ENCODE measurements at places on chromosomes 6 and 20.
A peak's percentile ranks its signal among the peaks of the same experiment; 100 is the strongest.

GRCh38 chr6:15132854-15133670 is 112.8 kb upstream of the JARID2 start:
- DNase-seq, result peak; percentile 75

- no peak for DNase-seq
Observed at GRCh38 chr20:54108326-54108642, 37.9 kb upstream of the BCAS1 start.

DNA sequence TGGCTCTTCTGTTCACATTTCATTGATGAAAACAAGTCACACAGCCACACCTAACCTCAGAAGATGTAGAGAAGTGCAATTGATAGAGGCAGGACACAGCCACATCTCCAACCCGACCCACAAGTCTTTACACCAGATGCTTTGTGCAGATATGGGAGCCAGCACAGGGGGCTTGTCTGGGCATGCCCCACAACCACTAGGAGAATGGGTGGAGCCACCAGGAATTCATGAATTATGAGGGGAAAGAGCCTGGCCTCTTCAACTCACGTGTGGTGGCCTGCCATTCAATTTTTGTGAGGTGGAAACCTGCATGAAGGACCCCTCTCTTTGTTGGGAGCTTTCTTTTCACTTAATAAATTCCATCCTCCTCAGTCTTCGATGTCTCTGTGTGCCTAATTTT is 79.1 kb downstream of the OGFRL1 start:
- DNase-seq, result no peak

- DNase-seq, result no peak
Observed at GRCh38 chr20:41719151-41719550, 101.0 kb upstream of the CHD6 start.

- no peak for DNase-seq
Observed at GRCh38 chr20:61881416-61881815, 184.3 kb downstream of the TAF4 start.

DNA sequence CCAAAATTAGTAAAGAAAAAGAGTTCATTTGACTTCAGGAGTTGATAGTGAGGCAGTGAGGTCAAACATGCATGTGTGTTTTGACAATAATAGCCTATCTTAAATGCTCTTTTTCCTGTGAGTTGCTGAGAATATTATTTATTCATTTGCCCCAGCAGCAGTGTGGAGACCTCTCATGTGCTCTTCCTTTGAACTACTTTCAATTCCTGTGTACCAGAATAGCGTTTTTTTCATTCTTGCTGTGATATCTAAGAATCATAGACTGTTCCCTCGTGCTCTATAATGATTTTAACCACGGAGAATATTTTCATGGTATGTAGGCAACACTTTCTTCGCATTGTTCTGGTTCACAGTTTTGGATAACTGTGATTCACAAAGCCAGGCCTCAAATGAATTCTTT is 5.2 kb downstream of the CDYL start:
- DNase-seq, result no peak

- no peak for DNase-seq
Observed at GRCh38 chr6:153123801-153124200, 7.3 kb downstream of the RGS17 start.

- DNase-seq, result no peak
Observed at GRCh38 chr6:130831607-130832006, 4.4 kb downstream of the SMLR1 start.

DNA sequence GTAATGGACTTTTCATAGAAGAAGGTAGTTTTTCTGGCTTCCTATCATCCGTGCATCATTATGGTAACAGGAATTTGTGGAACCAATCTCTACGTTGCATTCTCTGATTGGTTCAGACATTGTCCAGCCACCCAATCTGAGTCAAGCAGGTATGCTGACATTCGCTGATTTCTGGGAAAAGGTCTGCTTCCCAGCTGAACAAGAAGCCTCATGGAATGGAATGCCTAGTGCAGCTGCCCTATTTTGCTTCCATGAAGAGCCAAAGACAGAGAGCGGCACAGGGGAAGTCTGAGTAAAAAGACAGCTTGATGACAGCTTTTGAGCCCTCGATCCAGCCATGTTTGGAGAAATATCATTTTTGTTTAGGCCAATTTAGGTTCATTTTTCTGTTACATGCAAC is 38.5 kb upstream of the TXLNB start:
- DNase-seq, result no peak

DNA sequence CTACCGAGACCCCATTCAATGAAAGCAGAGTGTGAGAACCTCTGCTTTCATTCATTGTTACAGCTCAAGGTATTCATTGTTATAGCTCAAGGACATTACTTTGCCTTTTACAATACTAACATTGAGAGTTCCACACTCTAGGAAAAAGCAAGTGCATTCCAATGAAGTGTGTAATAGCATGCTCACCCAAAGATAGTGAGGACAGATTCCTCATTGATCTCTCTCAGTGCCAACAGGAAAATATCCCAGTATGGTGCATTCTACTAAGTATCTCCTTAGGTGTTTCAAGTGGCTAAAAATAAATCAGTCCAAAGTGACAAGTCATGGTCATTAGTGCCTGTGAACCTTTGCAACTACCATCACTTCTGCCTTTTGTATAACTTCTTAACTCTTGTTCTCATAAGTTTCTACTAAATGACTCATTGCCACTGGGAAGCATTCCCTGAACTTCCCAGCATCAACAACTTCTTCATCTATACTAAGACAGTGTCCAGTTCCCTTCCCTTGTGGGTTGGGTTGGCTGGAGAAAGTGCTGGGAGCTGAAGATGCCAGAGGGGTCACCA is 140.7 kb upstream of the STXBP5 start:
- peak; percentile 8 for DNase-seq

DNA sequence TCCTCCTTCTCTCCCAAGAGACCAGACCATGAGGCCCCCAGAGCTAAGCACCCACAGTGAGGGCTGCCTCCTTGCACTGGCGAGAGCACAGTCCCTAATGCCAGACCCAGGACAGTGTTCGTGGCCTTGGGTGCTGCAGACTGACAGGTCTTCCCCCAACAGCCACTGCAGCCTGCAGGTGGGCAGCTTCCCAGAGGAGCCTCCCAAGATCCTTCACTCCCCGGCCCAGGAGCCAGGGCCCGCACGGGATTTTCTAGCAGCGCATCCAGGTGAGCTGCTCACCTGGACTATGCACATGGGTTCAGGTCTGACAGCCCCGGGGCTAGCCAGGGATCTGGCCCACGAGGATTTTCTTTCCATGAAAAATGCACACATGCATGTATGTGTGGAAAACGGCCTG is 41.7 kb downstream of the SUMO4 start:
- no peak for DNase-seq

DNA sequence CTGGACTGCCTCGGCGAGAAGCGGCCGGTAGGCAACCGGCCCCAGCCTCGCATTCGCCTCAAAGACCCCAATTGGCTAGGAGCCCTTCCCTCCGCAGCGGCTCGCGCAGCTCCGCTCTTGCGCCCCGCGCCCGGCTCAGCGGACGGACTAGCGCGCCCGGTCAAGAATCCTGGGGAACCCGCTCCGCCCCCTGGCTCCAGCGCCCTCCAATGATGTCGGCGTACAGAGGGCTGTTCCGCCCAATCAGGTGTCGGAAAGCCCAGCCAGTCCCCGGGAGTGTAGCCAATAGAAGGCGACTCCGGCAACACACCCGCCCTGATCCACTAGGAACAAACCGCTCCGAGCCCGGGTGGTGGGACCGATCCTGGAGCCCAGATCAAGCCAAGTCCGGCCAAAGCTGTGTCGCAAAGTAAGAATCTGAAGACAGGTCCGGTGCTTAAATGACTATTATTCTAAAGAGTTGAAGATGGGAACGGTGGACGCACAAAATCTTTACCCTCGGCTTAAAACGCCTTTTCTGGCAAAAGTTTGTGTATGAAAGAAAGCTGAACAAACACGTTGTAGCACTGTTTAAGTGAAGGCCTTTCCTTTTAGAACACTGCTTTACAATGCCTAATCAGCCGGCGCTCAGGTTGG is 132.2 kb downstream of the OGFRL1 start:
- peak; percentile 75 for DNase-seq

DNA sequence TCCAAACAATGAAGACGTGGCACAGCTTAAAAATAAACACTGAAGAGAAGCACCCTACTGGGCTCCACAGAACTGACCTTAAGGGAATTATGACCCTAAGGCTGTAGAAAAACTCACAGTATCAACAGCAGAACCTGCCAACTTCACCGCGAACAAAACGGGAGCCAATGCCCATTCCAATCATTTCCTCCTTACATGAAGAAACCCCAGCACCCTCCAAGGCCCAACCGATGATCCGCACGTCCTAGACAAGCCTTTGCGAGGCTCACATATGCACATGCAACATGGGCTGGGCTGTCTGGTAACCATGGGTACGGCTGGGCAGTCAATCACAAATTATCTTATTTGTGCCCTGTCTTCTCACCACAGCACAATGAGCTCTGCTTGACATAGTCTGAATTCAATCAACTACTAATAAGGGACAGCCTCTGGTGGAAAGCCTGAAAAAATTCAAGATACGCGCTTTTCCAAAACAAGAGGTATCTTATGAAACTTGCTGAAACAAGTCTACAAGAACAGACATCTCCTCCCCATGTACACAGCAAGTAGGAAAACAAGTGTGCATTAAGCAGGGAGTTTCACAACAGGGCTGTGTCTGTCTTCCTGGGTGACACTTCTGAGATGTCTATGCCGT is 1.7 kb downstream of the DIDO1 start:
- DNase-seq, result no peak

DNA sequence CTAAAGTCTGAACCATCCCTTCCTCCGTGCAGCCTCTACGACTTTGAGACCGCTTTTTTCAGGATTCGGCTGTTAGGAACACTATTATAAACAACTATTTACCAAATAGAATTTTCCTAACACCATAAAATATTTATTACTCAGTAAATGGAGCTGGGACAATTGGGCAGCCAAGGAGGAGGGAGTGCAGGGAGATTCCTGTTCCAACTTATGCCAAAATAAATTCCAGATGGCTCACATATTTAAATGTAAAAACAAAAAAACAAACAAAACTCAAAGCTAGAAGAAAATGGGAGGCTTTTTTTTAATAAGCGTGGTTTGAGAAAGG is 48.1 kb downstream of the TCP11 start:
- no peak for DNase-seq

- DNase-seq, result no peak
Observed at GRCh38 chr6:169961772-169962561, 210.5 kb downstream of the ERMARD start.

DNA sequence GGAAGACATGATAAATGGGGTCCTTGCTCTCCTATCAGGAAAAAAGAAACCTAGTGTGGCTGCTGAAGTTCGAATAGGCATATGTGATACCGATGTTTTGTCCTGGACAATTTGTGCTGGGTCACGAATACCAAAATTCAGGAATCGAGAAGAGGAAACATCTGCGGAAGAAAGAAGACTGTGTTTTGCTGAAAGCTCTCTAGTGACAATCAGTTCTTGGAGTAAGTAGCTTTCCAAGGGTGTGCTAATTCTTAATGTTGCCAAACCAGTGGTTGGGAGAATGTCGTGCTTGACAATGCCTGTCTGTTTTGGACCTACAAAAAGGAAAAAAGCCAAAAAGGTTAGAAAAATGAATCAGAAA is 956.1 kb downstream of the PHF3 start:
- no peak for DNase-seq

- DNase-seq, result no peak
Observed at GRCh38 chr6:126842769-126843168, 275.7 kb upstream of the RSPO3 start.

GRCh38 chr6:26234421-26235301 is 130.3 kb upstream of the BTN3A2 start:
- no peak for DNase-seq

DNA sequence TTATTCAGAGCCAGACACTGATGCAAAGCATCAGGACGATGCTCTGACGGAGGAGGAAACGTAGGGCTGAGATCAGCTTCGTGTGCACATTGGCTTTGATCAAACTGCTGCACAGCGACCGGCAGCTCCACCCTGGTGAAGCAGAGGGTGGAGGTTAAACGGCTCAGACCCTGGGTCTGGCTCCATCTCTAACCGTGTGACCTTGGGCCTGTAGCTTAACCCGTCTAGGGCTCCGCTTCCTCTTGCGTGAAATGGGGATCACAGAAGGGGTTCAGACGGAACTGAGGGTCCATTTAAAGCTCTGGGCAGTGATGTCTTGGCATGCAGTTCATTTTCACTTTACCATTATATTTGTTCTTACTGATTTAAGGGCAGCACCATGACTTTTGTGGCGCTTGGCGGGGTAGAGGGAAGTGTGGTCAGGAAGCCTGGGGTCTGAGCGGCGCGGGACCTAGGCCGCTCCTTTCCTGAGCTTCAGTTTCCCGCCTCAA is 644 bp downstream of the RBL1 start:
- DNase-seq, result no peak

- DNase-seq, result no peak
Observed at GRCh38 chr6:149593408-149593807, 27.2 kb downstream of the GINM1 start.

DNA sequence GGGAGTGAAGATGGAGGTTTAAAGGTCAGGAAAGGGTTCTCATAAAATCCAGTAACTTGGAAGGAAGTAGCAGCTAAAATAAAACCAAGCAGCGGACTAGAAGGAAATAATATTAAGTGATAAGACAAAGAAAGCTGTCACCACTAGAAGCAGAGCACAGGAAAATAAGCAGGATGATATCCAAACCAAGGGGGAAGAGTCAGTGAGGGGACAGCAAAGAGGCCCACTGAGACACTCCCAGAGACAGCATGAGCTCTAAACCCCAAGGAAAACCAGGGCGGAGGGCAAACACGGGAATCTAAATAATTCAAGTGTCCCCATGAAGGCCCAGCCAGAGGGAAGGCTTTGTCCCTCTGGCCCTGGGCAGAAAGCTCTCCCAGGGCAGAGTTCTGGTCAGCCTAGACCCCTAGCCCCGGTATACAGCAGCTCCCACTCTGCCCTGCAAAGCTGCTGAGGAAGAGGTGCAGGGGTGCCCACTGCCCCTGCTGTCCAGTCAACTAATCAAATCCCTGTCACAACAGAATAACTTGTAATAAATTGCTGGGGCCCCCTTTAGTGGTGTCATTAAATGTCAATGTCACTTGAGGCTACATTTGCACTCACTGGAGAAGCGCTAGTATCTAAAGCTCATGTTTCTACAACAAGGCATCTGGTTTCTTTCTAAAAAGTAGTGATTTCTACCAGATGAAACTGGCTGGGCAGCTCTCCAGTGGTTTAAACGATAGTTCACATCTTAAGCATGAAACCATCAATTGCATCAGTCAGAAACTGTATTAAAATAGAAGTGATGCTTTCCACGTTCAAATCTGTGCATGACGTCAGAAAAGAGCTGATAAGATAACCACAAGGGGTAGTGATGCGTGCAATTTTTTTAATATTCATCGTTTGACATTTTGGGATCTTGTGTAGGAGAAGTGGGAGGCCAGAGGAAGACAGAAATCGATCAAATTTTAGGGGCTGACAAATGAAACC is 13.6 kb downstream of the PDE10A start:
- DNase-seq, result no peak

- DNase-seq, result peak; percentile 17
Observed at GRCh38 chr6:167588181-167588919, 238.4 kb upstream of the AFDN start.

- DNase-seq, result no peak
Observed at GRCh38 chr6:167146135-167146534, 11.6 kb downstream of the GPR31 start.

Data from H54 (cell line).